Stimulated activated CD4-positive, alpha-beta T cell treated with anti-CD3 and anti-CD28 coated beads, Interleukin-1b, Interleukin-23, amount 100 ng/mL, for 48 hours (primary cell): ENCODE measurements at places on chromosomes 7 and 10.

DNA sequence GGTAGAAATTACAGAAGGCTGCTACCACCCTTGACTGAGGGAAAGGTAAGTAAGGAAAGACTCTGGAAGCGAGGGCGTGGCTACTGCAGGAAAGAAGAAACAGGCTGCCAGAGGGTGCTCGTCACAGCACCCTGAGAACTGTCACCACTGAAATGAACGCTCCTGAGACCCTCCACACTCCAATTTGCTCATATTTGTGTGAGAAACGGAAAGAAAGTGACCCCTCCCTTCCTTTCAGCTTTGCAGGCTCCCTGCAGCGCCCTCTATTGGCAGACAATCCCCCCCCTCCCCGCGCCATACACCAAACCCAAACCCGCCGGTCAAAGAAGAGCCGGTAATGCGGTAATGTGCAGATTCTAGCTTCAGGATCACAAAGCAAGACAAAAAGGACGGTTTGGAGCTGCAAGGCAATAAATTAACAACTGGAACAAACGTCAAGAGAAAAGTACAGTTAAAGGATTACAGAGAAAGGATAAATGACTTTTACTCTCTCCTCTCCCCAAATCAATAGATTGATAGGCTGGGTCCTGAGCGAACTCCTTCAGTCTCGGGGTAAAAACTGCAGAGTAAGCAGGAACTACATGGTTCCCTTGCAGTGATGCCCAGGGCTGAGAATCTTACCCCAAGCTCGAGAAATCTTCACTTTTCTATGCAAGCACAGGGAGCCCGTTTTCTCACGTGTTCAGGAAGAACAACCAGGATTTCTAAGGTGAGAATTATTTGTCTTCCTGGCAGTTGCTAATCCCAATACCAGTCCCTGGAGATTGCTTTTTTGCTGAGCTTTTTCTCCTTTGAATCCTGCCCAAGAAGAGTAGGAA lies 47.6 kb downstream of the STEAP1B start:
- DNase-seq = peak; percentile 35

GRCh38 chr10:47412869-47413268 lies 28.8 kb upstream of the ZNF488 start:
- DNase-seq = no peak

- DNase-seq = no peak
Observed at GRCh38 chr7:83782628-83783027, 133.7 kb upstream of the SEMA3E start.

- no peak for DNase-seq
Observed at GRCh38 chr7:43535810-43536585, 46.9 kb upstream of the STK17A start.

GRCh38 chr7:50552921-50553320 lies 12.3 kb downstream of the DDC start:
- DNase-seq = no peak

DNA sequence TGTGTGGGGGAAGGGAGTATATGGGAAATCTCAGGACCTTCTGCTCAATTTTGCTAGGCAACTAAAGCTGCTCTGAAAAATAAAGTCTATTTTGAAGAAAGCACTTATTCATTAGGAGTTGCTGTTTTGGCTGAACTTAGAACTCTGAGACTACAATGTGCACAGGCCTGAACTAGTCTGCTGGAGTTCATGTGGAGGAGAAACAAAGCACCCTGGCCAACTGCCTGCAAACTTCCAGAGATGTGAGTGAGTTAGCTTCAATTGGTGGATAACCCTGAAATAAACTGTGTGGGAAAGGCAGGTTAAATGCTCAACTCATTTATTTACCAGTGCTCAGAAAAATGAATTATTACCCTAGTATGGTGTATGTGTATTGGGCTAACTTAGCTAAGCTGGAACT lies 17.3 kb upstream of the FAM241B start:
- no peak for DNase-seq

DNA sequence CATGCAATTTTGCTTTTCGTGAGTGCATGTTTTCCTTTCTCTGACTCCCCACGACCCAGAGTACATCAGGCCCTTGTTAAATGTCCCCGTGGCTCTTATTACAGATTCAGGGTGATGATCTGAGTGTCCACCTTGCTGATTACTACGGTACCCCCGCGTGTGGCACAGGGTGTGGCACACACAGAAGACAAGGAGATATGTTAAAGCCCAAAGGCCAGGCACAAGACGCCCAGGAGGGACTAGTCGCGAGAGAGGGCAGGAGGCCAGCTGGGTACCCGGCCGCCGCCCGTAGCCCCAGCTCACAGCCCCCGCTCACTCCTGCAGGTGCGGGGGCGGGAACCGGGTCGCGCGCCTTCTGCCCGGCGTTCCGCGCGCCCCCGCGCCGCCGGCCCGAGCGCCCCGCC lies 281 bp upstream of the EXOC6 start:
- DNase-seq = no peak

- no peak for DNase-seq
Observed at GRCh38 chr10:26815500-26815899, 45.3 kb downstream of the ABI1 start.

DNA sequence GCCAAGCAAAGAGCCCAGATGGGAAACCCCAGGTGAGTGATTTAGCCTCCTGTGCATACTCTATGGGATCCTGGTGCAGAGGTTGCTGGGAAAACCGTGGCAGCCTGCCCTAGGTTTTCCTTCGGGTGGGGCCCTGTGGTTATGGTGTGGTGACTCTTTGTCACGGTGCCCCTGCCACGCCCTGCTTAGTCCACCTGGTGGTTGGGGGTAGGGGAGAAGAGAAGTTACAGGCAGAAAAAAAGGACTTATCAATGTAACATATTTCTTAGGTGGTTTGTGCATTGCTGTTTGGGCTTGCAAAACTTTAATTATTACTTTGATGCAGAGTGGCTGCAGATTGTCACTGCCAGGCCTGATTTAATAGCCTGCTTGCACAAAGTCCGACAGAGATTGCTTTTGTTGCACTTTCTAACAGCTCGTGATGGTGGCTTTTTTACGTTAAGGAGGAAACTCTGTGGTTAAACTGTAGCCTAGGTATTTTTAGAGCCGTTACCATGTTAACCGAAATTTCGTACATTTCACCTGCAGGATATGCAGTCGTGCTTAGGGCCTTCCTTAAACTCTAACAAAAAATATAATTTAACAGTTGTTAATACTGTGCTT lies 197.4 kb downstream of the RNLS start:
- peak; percentile 40 for DNase-seq

DNA sequence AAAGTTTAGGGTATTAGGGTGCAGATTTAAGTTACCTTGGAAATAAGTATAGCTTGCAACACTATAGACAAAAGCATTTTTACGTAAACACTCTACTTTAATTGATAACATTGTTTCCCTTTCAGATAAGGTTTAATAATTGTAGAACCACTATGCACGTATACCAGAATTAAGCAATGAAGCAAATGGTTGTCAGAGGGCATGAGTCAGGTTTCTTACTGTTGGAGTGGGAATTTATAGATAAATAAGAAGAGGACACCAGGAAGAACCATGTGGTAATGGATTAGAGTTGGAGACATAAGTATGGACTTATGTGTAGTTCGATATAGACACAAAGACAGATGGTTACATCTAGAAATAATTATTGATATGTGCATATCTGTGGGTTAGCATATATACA lies 355.6 kb downstream of the ETV1 start:
- DNase-seq = no peak

DNA sequence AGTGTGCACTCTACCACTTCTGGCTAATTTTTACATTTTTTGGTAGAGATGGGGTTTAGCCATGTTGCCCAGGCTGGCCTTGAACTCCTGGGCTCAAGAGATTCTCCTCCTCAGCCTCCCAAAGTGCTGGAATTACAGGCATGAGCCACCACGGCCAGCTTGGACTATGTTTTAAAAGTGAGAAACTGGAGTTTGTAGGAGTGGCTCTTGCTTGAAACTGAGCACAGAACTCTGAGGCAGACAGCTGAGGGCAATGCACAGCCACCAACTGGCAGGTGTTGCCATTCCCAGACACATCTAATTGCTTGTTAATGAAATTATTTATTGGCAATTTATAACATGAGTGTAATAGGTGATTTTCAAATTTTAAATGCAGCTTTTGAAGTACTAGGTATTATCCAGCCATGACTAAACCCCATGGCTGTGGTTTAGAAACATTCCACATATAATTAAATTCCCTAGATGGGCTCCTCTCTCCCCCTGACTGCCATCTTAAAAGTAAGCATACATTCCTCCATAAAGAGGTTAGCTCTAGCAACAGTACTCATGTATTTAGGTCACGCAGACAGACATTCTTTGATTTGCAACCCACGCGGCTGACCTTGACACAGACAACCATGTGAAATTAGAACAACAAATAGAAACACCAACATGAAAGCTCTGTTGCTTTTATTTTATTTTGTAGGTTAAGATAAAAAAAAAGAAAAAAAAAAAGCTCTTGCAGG lies 19.8 kb downstream of the PANK1 start:
- no peak for DNase-seq
